ENCODE measurements at places on chromosomes 2 and 18.

DNA sequence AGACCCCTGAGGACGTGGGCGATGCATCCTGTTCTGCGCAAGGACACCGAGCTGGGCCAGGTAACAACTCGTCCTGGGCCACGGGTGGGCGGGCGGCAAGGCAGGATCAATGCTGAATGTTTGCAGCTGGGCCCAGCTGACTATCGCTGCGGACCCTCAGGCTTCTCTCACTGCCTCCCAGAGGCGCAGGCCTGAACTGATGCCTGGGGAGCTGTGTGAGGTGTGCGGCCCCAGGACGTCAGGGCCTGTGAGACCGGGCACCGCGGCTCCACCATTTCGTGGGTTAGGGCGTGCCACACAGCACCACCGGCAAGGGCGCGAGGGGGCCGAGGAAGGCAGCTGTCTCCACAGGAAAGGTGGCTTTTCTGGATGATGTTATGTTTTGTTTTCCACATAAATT, 307.4 kb downstream of the NDUFA10 start:
- DNase-seq: no peak

DNA sequence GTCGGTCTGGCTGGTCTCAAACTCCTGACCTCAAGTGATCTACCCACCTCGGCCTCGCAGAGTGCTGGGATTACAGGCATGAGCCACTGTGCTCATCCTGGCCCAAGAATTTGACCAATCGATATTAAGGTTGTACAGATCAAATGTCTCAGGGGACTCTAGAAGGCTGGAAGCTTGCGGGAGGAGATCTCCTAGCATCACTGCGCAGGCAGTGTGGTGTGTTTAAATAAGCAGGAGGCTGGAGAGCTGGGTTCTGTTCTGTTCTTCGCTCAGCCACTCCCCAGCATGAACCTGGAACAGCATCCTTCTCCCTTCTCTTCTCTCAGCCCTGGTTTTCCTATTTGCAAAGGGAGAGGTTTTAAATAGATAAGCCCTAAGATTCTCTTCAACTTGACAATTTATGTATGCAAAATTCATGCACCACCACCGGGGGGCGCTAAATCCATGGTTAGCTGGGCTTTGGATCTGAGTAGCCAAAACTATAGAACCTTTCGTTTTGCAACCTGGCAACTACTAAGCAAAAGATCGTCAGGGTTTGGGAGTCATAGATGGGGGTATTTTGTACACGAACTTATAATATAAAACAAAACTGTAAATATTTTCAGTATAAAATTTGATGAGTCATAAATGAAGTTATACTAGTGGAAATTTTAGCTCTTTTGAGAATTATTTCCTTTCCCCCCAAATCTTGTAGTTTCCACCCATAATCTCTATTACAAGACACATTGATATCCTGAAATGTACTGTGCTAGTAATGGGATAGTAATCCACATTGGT, 60.6 kb downstream of the SLC16A14 start:
- DNase-seq: peak; percentile 68

GRCh38 chr2:24420373-24420772, 60.0 kb upstream of the ITSN2 start:
- DNase-seq: no peak

GRCh38 chr18:58338961-58339592, 289.8 kb downstream of the ALPK2 start:
- no peak for DNase-seq

DNA sequence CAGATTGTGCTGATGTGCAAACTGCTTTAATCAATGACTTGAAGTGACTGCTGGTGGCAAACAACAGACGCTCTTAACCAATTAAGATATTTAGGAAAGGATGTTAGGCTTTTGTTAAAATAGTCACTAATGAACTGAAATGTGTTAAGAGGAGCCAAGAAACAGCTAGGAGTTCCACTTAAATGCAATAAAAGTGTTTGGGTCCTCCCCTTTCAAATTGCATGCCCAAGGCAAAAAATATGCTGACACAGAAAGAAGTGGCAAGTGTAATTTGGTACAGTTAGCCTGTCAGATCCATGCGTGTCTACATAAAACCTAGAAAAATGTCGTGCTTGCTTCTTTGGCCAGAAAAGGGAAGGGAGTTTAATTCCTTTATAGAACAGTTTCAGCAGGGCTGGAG, 61.9 kb downstream of the XRCC5 start:
- DNase-seq: no peak

- no peak for DNase-seq
Observed at GRCh38 chr2:204948024-204948763, 402.9 kb downstream of the PARD3B start.

DNA sequence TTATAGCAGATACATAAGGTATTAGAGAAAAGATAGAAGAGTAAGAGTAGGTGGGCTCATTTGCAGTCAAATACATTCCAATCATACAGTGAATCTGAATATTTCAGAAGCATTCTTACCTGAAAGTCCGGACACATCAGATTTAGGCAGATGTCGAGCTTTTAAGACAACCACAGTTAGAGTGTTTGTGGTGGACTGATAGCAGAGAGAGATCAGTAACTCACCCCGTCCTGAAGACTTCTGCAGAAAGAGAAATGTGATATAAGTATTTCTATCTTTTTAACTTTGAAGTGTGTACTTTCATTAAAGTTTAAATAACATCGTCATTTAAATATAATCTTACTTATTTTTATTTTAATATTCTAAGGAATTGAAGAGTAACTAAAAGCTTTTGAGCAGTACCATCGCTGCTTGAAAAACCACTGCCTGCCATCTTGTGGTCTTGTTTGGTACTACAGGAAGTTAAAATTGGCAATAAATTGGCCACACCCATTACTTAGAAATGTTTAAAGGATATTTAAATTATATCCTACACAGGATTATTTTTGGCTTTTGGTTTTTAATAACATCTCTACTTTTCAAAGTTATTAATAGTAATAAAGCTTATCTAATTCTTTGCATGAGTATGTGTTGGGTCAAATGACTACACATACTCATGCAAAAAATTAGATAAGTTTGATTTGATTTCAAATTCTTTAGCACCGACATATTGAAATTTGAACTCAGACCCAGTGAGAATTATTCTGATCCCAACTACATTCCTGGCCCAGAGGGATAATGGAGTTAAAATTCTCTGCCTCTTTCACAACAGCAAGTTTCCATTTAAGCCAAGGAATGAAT, 5.5 kb downstream of the SYT4 start:
- DNase-seq: no peak

DNA sequence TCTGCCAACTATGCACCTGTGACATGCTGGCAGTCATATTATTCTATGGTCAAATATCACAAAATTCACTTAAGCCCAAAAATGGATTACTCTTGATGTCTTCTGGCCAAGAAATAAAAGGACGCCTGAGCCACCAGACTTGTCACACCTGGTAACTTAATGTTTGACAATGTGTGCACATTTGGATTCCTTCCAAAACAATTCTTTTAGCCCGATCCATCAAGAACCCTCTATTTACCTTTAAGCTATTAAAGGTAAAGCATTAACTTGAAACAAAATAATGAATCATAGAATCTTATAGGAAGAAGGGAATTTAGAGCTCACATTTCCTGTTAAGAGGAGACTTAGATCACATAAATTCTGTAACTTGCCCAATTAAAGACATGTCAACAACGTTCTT, 46.5 kb upstream of the NFU1 start:
- no peak for DNase-seq

DNA sequence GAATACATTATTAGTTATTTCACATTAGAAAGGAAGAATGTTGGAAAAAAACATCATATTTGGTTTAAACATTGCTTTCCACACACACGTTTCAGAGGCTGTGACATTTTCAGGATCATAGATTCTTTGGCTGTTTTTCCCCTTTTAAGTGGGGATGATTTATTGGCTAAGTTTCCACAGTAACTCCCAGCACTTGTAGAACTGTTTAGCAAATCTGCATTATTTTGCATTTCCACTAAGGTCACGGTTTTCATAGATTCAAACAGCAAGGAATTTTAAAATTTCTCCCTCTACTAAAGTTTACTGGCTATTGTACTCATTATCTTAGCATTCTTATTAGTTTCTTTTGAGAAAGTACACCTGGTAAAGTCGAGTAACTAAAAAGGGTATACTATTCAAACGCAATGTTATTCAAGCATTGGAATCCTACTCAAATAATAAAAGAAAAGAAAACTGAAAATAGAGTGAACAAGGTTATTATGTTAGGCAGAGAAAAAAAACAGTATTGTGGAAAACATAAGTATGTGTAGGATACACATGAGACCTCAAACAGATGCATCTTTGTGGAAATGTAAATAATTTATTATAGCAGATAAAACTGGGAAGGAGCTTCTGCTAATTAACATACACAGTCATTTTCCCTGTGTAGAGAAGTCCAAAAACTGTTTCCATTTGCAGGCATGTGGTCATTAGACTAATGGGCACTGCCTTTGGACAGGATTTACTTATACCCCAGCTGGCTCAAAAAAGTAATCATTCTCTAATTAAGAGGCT, 633.8 kb downstream of the NRXN1 start:
- DNase-seq: no peak

DNA sequence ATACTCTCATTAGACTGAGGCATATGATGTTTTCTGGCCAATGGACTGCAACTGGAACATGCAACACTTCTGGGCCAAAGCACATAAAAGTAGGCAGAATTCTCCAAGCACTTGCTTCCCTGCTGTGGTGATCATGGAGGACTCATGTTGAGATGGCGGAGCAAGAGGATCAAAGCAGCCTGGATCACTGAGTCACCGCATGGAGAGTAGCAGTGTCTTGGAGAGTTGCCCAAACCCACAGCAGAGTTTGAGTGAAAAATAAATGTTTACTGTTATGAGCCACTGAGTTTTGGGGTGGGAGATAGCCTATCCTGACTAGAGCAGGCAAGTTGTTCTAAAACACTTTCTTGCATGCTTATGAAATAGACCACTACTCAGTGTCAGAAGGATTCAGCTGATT, 359.5 kb downstream of the ZNF521 start:
- no peak for DNase-seq

DNA sequence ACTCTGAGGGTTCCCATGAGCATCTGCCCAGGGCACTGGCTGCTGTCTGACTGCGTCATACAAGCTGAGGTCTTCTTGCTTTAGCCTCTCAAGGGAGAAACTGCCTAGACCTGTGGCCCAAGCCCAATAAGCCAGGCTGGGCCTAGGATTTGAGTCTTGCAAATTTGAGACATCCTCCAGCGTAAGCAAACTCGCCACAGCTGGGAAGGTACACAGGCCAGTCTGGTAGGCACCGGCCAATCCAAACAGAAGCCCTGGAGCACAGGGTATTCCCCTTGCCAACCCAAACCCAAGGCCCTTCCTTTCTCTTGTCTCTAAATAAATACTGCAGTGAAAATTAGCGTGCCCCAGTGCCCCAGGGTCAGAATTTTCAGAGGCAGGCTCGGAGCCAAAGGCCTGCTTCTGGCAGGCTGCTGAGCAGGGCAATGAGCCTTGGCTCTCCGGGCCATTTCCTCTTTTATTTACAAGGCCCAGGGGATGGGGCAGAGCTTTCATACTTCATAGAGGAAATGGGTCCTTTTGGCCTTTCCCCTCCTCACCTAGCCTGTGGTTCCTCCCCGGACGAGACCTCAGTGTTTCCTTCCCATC, 33.3 kb downstream of the POLR1A start:
- DNase-seq: no peak

GRCh38 chr2:150732064-150732463, 244.6 kb upstream of the RND3 start:
- DNase-seq: no peak

DNA sequence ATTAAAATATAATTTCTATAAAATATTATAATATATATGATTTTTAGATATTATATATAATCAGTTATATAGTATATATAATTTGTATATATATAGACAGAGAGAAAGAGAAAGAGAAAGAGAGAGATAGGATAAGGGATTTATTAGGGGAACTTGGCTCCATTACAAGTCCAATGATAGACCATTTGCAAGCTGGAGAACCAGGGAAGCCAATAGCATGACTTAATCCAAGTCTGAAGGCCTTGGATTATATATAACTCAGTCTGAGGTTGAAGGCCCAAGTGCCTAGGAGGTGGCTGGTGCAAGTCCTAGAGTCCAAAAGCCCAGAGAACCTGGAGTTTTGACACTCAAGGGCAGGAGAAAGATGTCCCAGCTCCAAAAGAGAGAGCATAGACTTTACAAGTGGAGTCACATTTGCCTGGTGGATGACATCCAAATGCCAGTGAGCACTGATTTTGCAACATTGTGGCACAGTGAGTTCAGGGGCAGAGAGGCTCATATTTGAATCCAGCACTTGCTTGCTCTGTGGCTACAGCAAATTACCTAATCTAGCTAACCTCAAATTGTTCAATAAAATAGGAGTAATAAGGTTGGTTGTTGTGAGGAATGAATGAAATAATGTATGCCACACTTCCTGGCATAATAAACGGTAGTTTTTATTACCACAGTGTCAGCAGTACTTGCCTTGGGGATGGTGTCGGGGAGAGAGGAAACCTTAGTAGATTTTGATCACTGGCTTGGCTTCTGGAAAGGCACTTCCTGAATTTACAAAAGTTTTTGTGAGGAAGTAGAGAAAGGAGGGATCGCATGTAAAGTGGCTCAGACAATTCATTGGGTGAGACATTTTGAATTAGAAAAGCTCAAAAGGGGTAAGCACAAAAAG, 69.6 kb upstream of the CD28 start:
- no peak for DNase-seq

- no peak for DNase-seq
Observed at GRCh38 chr2:122028371-122029100, 273.1 kb downstream of the TSN start.

DNA sequence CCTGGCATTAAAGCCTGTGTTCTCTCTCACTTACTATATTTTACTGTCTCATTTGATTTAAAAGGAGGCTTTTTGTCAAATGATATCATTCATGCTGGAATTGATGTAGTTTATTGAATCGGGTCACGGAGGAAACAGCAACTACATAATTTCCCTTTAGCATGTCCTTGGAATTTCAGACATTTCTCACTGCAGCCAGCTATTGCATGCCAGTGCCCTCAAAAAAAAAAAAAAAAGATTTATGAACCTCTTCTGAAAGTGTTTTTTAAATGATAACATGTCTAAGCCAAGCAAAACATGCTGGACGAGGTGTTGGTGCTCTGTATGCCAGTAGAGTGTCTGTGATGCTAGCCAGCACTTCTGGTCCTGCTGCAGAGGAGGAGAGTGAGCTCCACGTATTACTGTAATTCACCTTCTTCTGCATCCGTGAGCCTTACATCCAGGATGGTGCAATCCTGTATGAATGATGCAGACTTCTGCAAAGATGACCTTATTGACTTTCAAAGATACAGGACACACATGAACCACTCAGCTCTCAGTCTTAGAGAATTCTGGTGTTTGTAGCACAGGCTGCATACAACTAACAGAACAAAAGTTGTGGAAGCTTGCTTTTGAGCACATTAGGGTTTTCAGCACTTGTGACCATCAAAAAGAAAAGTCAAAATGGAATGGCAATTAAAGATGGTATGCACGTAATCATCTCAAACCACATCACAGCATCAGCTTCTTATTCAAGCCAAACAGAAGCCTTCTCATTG, 31.1 kb downstream of the UGP2 start:
- DNase-seq: no peak

DNA sequence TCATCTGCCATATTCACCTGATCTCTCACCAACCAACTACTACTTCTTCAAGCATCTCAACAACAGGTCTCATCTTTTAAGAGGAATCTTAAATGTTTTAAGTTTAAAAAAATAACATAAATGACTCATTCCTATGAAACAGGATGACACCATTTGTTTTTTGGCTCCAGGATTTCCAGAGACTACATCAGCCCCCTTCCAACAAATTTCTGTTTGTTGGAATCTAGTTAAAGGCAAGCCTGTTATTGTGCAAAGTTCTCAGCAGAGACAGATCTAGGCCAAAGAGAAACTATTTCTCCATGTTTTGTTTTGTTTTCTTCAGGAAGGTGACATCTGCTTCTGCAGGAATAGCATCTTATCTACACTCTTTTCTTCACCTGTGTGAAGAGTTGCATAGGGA, 204.8 kb upstream of the SH3BP4 start:
- no peak for DNase-seq

- DNase-seq: no peak
Observed at GRCh38 chr2:85278361-85278760, 49.4 kb downstream of the TGOLN2 start.

Data from effector CD4-positive, alpha-beta T cell (primary cell).